Activated CD4-positive, alpha-beta T cell treated with anti-CD3 and anti-CD28 coated beads, Interleukin-2, amount 50 U/mL, for 16 hours (primary cell): ENCODE measurements at places on chromosomes 4 and X.

DNA sequence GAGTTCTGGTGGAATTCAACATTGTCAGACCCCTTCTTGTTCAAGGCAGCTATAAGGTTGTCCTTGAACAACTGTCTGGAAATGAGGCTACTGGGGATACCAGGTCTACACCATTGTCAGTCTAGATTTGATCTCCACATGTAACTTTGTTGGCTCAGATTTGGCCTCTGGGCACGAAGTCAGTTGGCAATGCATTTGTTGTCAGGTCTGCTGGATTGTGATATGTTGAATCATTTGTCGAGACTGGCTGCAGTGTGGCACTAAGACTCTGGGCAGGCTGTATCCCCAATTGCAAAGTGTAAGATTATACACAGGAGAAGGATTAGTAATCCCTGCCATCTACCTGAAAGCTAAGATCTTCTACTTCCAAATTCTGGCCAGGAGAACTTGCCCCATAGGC lies 26.5 kb downstream of the ZNF81 start:
- no peak for DNase-seq

- DNase-seq = no peak
Observed at GRCh38 chrX:154329294-154329693, 33.7 kb downstream of the TKTL1 start.

DNA sequence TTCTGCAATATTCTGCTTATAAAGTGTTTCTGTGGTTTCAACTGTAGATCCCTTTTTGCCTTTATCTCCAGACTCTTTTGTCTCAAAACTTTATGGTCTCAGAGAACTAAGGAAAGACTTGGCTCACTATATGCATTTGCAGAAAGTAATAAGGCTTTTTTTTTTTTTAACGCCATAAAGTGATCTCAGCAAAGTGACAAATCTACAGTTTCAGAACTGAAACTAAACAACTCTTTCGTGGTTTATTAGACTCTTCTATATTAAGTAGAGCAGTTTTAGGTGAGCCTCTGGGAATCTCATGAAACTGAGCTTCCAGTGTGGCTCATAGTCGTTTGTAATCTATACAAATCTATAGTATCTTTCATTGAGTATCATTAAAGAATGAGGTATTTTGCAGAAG lies 15.3 kb downstream of the ATP7A start:
- DNase-seq = no peak

- no peak for DNase-seq
Observed at GRCh38 chr4:1518997-1519700, 112.9 kb upstream of the NKX1-1 start.

- DNase-seq = no peak
Observed at GRCh38 chrX:40385256-40385655, 195.5 kb upstream of the ATP6AP2 start.

- DNase-seq = no peak
Observed at GRCh38 chr4:156347412-156348075, 393.9 kb upstream of the CTSO start.

DNA sequence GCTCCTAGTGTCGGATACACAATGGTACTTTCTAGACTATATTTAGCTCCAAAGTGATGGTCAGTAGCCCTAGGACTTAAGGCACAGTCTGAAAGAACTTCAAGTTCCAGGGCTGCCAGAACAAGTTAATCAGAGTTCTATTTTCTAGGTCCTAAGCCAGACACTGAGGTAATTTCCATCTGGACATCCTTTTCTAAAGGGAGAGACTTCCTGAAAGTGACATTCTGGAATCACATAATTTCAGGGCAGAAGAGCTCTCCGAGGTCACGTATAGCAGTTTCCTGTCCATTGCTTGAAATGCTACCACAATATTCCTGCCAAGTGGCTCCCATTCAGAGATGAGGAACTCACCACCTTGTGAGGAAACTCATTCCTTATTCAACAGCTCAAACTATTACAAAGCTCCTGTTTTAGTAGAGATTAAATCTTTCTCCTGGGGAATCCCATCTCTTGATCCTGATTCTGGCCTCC lies 117.9 kb downstream of the COL25A1 start:
- DNase-seq = no peak

DNA sequence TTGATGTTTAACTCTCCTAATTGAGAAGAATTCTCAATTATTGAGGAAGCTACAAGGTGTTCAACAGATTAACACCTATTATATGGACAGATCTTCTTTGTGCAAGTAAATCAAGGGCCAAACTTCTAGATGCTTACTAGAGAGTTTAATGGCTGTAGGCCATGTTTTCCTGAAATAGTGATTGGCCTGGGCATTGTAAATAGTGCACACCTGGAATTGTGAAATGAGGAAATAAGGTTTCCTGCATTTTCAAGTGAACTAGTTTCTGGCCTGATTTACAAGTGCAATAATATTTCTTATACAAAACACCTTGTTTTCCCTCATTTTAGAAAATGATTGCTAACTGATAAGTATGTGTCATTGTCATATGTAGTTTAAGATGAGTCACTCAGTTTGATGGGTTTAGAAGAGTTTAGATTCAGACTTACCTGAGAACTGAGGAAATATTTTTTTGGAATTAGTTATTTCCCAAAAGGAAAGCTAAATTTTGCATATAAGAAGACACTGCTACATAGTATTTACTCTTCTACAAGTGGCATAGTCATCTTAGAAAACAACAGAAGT lies 21.2 kb downstream of the AFF1 start:
- no peak for DNase-seq

GRCh38 chrX:17564689-17565409 lies 172.4 kb upstream of the SCML1 start:
- no peak for DNase-seq

GRCh38 chr4:74904509-74905065 lies 28.3 kb upstream of the PARM1 start:
- no peak for DNase-seq

- no peak for DNase-seq
Observed at GRCh38 chrX:13194291-13195103, 125.4 kb downstream of the ATXN3L start.
